Activated gamma-delta T cell treated with anti-CD3 and anti-CD28 coated beads, Interleukin-2, amount 50 U/mL, for 16 hours (primary cell): ENCODE measurements at places on chromosomes 5 and 9.

- DNase-seq, result no peak
These were observed 149.6 kb downstream of the ZNF608 start for GRCh38 chr5:124596595-124597421.

GRCh38 chr9:13364271-13365000 lies 84.9 kb upstream of the MPDZ start:
- DNase-seq, result no peak

DNA sequence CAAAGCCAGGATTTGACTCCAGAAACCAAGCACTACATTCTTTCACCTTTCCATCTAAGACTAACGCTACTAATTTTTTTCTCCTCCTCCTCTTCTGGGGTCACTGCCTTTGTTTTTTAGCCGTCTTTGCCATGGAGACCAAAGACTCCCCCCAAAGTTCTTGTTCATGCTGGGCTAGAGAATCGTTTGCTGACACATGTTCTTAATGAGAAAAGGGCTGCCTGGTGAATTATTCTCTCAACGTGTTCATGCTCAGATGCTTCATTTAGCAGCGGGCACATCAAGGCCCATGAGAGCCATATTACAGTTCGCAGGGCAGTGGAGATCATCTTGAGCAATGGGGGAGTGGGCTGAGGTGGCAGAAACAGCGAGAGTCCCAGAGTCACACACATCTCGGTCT lies 134.9 kb downstream of the SLIT3 start:
- DNase-seq, result no peak

DNA sequence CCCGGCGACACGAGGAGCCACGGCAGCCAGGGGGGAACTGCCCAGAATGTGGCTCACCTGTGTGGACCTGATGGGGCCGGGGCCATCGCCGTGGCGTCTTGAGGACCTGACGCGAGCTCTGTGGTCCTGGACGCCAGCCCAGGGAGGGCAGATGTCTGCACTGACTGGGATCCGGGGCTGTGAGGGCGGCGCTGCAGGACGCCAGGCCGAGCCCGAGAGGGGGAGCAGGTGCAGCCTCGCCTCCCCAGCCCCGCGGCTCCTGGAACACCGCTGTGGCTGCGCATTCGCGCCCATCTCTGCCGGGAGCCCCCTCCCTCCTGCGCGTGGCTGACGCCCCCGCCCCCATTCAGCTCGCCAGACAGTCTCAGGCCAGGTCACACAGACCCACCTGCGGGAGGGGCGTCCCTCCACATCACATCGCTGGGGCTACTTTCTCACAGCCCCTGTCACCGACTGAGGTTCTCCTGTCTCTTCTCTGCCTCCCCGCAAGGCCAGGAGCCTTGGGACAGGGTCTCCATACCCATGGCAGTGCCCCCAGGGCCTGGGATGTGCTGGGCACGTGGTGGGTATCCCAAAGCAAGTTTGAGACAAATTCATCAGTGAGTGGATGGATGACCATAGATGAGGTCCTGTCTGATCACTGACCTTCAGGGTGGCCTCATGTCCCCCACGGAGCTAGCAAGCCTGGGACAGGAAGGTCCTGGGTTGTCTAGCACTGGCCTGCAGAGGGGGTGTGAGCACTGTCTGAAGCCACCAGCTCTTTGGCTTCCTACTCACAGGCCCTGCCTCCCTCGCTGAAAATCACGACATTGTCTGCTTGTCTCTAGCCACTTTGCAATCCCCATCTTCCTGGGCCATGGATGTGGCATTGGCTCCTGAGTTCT lies 47.3 kb downstream of the RASGEF1C start:
- no peak for DNase-seq

- DNase-seq, result no peak
These were observed 388.5 kb downstream of the CAAP1 start for GRCh38 chr9:26504057-26504456.

GRCh38 chr9:105295201-105295550 lies 50.7 kb downstream of the SLC44A1 start:
- DNase-seq, result no peak

DNA sequence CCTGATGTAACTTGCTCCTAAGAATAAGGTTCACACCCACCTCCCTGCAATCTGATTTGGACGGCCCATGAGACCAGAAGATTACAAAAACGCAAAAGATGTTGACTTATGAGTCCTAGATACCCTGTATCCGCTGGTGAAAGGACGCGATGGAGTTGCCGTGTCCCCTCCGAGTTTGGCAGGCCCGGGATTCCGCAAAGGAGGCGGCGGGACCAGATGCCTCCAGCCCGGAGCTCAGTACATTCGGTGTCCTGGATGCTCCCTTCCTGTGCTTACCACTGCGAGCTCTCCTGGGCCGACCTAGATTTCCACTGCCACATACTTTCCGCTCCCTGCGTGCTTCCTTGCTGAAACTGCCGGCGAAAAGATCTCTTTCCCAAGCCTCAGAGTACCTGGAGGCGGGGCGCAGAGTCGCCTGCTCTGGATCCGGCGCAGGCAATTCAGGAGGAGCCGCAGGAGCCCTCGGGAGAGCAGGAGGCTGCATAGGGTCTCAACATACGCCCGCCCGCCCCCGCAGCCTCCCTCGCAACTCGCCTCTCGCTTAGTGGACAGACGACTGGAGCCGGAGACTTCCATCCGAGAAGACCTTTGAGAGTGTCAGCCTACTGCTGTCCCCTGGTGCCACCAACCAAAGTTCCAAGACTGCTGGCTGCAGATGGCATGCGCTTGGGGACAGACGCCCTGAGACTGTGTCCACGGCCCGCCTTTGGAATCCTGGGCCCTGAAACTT lies 39.8 kb downstream of the ANXA2R start:
- DNase-seq, result no peak

GRCh38 chr5:116508835-116509234 lies 65.8 kb downstream of the SEMA6A start:
- DNase-seq, result no peak

- no peak for DNase-seq
These were observed 115.4 kb downstream of the OXCT1 start for GRCh38 chr5:41754857-41755256.

DNA sequence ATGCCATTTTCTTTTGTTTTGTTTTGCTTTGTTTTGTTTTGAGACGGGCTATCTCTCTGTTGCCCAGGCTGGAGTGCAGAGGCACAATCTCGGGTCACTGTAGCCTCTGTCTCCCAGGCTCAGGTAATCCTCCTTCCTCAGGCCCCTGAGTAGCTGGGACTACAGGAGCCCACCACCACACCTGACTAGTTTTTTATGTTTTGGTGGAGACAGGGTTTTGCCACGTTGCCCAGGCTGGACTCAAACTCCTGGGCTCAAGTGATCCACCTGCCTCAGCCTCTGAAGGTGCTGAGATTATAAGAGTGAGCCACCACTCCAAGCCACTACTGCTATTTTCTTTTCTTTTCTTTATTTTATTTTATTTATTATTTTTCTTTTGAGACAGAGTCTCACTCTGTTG lies 54.0 kb upstream of the S1PR3 start:
- no peak for DNase-seq

DNA sequence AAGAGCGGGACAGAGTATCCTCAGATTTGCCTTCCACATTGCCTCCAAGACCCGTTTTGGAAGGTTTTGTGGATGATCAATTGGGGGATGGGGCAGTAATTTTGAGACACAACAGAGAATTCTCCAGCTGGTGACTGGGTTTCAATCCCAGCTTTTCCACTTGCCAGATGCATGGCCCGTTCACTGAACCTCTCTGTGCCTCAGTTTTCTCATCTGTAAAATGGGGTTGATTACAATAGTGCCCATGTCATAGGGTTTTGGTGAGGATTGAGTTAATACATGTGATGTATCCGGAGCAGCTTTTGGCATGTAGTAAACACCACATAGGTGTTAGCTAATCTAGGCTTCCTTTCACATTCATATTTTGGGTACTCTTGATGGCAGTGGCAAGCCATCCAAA lies 59.7 kb downstream of the PSAT1 start:
- no peak for DNase-seq

DNA sequence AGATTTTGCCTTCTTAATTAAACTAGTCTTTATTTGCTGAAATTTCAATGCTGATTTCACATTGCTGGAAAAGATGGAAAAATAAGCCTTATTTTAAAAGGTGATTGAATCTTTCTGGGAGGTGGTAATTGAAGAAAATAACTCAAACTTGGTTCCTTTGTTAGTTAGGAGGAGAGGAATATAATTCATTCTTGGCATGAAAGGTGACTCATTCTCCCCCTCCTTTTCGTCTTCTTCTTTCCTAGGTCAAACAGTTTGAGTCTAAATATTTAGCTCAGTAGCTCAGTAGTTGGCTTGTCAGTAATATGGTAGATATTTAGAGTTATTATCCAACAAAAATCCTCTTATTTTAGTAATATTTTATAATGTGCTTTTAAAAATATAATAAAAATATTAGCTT lies 353.9 kb upstream of the MEF2C start:
- DNase-seq, result no peak

- DNase-seq, result no peak
These were observed 124.7 kb upstream of the SLCO6A1 start for GRCh38 chr5:102623329-102624065.

DNA sequence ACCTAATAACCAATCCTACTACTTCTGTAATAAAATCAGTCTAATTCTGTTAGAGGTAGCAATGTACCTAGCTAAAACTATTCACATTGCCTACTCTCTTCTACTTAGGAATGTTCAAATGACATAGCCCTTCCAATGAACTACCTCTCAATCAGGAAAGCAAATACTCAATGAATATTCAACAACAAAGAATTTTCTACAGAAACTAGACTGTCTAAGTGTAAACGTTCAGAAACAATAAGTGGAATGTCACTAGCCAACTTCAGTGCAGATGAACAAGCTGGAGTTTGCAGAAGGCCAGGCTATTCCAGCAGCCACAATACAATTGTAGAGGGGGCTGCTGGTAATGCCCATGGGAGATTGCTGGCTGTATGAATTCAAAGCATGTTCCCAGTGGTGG lies 743.2 kb upstream of the CDH10 start:
- DNase-seq, result no peak

DNA sequence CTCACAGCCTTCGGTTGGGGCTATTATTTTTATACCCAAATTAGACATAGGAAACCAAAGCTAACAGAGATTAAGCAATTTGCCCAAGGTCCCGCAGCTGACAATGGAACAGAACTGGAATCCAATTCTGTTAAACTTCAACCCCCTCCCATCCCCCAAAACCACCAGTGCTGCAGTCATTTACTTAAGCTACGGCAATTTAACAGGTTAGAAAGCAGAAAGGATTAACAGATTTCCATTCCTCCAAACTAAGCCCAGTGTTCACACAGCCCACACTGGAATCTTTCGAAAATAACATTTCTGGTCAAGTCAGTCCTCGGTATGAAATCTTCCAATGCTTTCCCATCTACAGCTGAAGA lies 1023.1 kb upstream of the DMAC1 start:
- DNase-seq, result no peak

DNA sequence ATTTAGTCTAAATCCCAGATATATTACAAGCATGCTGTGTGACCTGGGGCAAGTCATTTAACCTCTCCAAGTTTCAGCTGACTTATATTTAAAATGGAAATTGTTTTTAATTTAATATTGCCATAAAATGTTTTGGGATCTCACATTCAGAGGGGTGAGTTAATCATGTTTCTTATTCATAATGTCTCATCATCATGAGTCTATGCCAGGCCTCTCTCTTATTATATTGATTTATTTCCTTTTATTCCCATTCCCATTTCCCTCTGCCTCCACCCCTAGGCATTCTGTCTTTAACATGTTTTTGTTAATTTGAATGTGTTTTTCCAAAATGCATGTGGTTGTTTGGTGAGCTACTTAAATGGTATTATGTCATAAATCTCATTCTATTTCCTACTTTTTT lies 39.0 kb upstream of the TTC1 start:
- no peak for DNase-seq

DNA sequence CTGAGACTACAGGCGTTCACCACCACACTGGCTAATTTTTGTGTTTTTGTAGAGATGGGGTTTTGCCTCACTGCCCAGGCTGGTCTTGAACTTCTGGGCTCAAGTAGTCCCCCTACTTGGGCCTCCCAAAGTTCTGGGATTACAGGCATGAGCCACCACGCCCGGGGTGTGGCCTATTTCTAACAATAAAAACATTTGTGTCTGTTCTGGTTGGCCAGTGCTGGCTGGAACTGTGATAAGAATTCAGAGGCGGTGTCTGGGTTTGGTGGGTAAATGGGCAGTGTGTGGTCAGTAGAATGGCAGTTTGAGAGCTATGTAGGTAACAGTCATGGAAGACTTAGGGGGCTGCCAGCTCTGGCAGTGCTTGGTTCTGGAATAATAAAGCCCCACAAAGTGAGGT lies 46.9 kb upstream of the SYNPO start:
- DNase-seq, result no peak

DNA sequence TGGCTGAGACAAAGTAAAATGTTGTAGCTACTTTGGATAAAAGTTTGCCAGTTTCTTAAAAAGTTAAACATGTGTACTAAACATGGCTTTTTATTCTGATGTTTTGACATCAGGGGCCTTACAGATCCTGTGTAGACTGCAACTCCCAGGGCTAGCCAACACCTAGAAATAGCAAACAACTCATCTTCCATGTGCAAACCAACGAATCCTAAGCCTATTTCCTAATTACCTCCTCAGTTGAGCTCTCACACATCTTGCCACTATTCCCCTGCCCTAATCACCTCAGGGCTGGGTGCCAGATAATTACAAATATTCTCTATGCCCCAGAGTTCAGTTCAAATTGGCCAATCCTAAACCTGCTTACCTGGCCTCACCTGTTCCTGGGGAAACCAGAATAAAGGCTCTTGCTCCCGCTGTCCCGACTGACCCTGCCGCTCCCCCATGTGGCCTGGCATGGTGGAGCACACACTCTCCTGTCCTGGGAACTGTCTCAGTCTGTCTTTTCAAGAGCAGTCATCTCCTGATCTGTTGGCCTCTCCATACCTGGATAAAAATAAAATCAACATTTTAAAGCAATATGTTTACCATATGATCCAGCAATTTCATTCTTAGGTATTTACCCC lies 37.1 kb upstream of the FAM169A start:
- DNase-seq, result no peak
